Activated naive CD8-positive, alpha-beta T cell treated with anti-CD3 and anti-CD28 coated beads for 36 hours (primary cell): ENCODE measurements at places on chromosomes 5 and 9. TPM values are rescaled to one million over a fixed set of nuclear protein-coding genes. Genes with fewer than 3 reads are reported as not detected.

CDH9 gene
- total RNA-seq, result not detected

IL7R gene
- total RNA-seq, result 117 TPM

NUTM2G gene
- total RNA-seq, result not detected

MELK gene
- 46.9 TPM for total RNA-seq

PCDHGB2 gene
- total RNA-seq, result 0.10 TPM

TLR4 gene
- total RNA-seq, result not detected

COL15A1 gene
- 0.06 TPM for total RNA-seq

DNA sequence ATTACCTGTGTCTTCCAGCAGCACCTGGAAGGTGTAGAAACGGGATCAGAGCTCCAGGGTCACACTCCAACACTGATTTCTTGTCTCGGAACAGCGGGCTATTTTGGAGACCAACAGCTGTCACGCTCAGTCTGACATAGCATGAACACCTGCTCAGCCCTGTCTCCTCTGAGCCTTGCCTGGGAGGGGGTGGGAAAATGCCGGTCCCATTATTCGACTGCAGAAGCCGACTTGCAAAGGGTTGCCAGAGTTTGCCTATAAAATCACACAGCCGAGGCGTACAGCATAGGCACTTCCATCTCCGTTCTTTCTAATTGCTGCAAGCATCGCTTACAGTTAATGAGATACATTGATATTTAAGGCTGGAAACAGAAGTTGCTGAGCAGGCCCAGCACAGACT is 300.8 kb upstream of the MSX2 start:
- peaks cover 19% of the 10 kb centered on the region for H3K27me3 ChIP-seq
- DNase-seq, result no peak
- H3K4me3 ChIP-seq, result no peak overlapping the region

DNA sequence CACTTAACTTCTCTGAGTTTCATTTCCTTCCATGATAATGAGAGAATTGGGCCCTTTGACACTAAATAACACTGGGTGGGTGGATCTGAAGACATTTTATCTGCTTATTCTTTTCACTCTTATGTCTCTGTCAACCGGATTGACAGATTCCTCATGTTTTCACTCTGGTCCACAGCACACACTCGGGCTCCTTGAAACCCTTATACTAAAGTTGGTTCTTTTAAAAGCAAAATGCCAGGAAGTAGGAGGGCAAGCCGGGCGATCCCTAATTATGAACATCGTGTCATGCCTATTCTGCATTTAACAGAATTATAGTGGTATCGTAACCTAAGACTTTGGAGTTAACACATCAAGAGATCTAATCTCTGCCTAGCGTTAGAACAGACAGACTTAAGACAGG is 28.2 kb upstream of the CREBRF start:
- H3K27me3 ChIP-seq, result no peaks in the 10 kb centered on the region
- DNase-seq, result no peak
- peak overlapping the region; percentile 13 for H3K27ac ChIP-seq
- H3K36me3 ChIP-seq, result peaks cover 20% of the 10 kb centered on the region
- peaks cover 8% of the 10 kb centered on the region for H3K4me1 ChIP-seq

- H3K4me3 ChIP-seq, result no peak overlapping the region
- no peaks in the 10 kb centered on the region for H3K36me3 ChIP-seq
- no peak for DNase-seq
- H3K27ac ChIP-seq, result no peak overlapping the region
- no peaks in the 10 kb centered on the region for H3K27me3 ChIP-seq
These were observed 341.7 kb upstream of the CLINT1 start for GRCh38 chr5:158200619-158201018.

GRCh38 chr5:34831303-34831702 is 7.7 kb upstream of the TTC23L start:
- no peak for DNase-seq
- H3K36me3 ChIP-seq, result no peaks in the 10 kb centered on the region
- no peaks in the 10 kb centered on the region for H3K4me1 ChIP-seq
- H3K4me3 ChIP-seq, result no peak overlapping the region
- no peak overlapping the region for H3K27ac ChIP-seq
- H3K27me3 ChIP-seq, result peaks cover 3% of the 10 kb centered on the region

- DNase-seq, result no peak
- peaks cover 10% of the 10 kb centered on the region for H3K4me1 ChIP-seq
- H3K4me3 ChIP-seq, result no peak overlapping the region
- no peak overlapping the region for H3K27ac ChIP-seq
These were observed 58.3 kb upstream of the AKNA start for GRCh38 chr9:114446036-114446435.

- H3K36me3 ChIP-seq, result no peaks in the 10 kb centered on the region
- no peak for DNase-seq
- peaks cover 3% of the 10 kb centered on the region for H3K27me3 ChIP-seq
- no peaks in the 10 kb centered on the region for H3K4me1 ChIP-seq
These were observed 36.1 kb downstream of the LHFPL2 start for GRCh38 chr5:78612227-78613150.

- H3K27ac ChIP-seq, result no peak overlapping the region
- H3K36me3 ChIP-seq, result no peaks in the 10 kb centered on the region
- no peak for DNase-seq
- H3K4me3 ChIP-seq, result no peak overlapping the region
- H3K4me1 ChIP-seq, result no peaks in the 10 kb centered on the region
These were observed 238.0 kb downstream of the ENC1 start for GRCh38 chr5:74402553-74402952.

DNA sequence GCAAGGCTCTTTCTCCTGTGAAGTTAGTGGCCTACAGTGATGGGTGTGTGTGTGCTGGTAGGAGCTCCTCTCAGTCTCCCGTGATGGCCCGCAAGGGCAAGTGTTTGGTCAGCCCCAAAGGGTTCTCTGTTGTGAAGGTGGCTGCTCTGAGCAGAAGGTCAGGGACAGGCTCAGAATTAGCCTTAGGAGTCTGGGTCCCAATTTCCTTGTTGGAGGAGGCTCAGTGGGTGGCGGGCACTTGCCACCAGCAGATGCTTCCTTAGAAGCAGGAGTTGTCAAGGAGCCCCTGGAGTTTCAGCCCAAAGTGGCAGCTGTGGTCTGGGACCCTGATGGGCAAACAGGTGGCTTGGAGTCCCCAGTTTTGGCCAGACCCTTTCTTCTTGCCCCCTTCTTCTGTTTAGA is 154.4 kb downstream of the MACROH2A1 start:
- no peak overlapping the region for H3K27ac ChIP-seq
- no peaks in the 10 kb centered on the region for H3K27me3 ChIP-seq
- no peaks in the 10 kb centered on the region for H3K36me3 ChIP-seq
- H3K4me3 ChIP-seq, result no peak overlapping the region
- DNase-seq, result no peak

DNA sequence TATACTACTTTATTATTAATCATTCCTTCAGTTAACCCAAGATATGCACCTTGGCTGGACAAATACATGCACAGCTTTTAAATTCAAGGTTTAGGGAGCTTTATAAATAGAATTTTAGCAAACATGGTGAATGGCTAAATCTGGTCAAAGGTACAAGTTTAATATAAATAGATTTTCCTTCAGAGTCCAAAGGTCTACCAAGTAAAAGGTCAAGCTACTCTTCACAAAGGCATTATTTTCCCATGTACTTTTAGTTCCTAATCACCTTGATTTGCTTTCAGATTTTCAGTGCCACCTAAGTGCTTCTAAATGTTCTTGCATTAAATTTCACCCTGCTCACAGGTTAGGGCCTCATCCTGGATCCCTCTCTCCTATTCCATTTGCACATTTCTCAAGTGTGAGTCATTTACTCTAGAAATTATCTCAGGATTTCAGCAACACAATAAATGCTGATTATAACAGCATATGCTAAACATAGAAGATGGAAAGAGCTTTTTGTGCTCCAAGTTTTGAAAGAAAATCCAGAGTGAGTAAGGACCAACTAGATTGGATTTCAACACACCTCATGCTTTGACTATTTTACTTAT is 459.4 kb upstream of the ITGA1 start:
- H3K4me1 ChIP-seq, result no peaks in the 10 kb centered on the region
- DNase-seq, result no peak
- no peaks in the 10 kb centered on the region for H3K36me3 ChIP-seq
- no peaks in the 10 kb centered on the region for H3K27me3 ChIP-seq

- peaks cover 2% of the 10 kb centered on the region for H3K36me3 ChIP-seq
- peaks cover 14% of the 10 kb centered on the region for H3K4me1 ChIP-seq
- no peak overlapping the region for H3K4me3 ChIP-seq
- H3K27me3 ChIP-seq, result peaks cover 14% of the 10 kb centered on the region
- DNase-seq, result peak; percentile 76
These were observed 238.1 kb downstream of the ROR2 start for GRCh38 chr9:91711755-91712601.

- DNase-seq, result no peak
- no peaks in the 10 kb centered on the region for H3K4me1 ChIP-seq
- peaks cover 21% of the 10 kb centered on the region for H3K27me3 ChIP-seq
- H3K27ac ChIP-seq, result no peak overlapping the region
- H3K36me3 ChIP-seq, result no peaks in the 10 kb centered on the region
- H3K4me3 ChIP-seq, result no peak overlapping the region
These were observed 55.4 kb upstream of the PPP3R2 start for GRCh38 chr9:101650142-101650541.

- H3K27me3 ChIP-seq, result peaks cover 5% of the 10 kb centered on the region
- no peaks in the 10 kb centered on the region for H3K36me3 ChIP-seq
- no peak for DNase-seq
- H3K4me3 ChIP-seq, result no peak overlapping the region
- H3K27ac ChIP-seq, result no peak overlapping the region
- H3K4me1 ChIP-seq, result peaks cover 23% of the 10 kb centered on the region
These were observed 99.7 kb downstream of the SPRY4 start for GRCh38 chr5:142225141-142225540.
